ENCODE measurements at places on chromosomes 2 and 18. TPM values are rescaled to one million over a fixed set of nuclear protein-coding genes. Genes with fewer than 3 reads are reported as not detected.

- H3K27me3 ChIP-seq = no peaks in the 10 kb centered on the region
- peaks cover 26% of the 10 kb centered on the region for H3K36me3 ChIP-seq
- no peak overlapping the region for H3K27ac ChIP-seq
- no peak overlapping the region for H3K4me3 ChIP-seq
- H3K4me1 ChIP-seq = no peaks in the 10 kb centered on the region
These were observed 257.7 kb downstream of the ANAPC1 start for GRCh38 chr2:111626037-111626864.

The SERPINB11 gene
- total RNA-seq = not detected

- no peaks in the 10 kb centered on the region for H3K36me3 ChIP-seq
- no peak for DNase-seq
- H3K4me1 ChIP-seq = peaks cover 6% of the 10 kb centered on the region
These were observed 339.4 kb upstream of the ID2 start for GRCh38 chr2:8342407-8342806.

The DGKD gene
- 315 TPM for total RNA-seq
